Cerebellar nuclear complex (tissue), 1 donor: ENCODE measurements at places on chromosomes 4 and X.

GRCh38 chr4:75698963-75699228 lies 25.5 kb upstream of the USO1 start:
- no peak for DNase-seq

- DNase-seq: no peak
Measured at GRCh38 chr4:184818216-184818564, 7.6 kb downstream of the ACSL1 start.

DNA sequence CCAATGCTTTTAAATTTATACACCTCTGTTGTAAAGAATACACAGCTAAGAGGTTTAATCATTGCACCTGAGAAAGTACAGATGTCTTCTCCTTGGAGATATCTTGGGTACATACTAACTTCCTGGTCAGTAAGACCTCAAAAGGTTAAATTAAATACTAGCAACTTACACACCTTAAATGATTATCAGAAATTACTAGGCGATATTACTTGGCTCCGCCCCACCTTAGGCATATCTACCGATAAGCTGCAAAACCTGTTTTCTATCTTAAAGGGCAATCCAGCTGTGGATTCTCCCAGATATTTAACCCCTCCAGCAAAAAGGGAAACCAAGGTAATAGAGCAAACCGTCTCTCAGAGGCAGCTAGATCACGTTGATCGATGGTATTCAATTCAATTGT lies 819.4 kb downstream of the FAM133A start:
- no peak for DNase-seq

DNA sequence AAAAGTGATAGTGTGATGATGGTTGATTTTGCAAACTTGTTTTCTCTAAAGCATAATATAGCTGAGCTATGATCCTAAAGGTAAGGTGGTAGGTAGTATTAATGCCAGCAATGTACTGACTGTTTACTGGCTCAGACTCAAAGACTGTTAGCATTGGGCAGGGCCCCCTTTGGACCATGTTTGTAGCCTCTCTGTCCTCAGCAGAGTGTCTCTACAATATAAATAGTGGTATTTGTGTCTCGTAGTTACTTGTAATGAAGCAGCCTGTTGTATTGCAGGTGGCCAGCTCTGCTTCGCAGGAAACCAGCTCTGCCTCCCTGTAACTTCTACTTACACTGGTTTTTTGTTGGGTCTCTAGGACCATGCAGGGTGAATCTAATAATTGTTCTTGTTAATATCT lies 70.5 kb downstream of the ARHGAP10 start:
- DNase-seq: no peak

- no peak for DNase-seq
Measured at GRCh38 chrX:13666836-13667235, 13.9 kb downstream of the TCEANC start.

GRCh38 chr4:75698162-75698962 lies 25.2 kb upstream of the G3BP2 start:
- DNase-seq: no peak

GRCh38 chr4:123233136-123233768 lies 163.3 kb upstream of the SPRY1 start:
- DNase-seq: no peak

GRCh38 chrX:1483843-1484637 lies 31.3 kb upstream of the ASMTL start:
- no peak for DNase-seq

DNA sequence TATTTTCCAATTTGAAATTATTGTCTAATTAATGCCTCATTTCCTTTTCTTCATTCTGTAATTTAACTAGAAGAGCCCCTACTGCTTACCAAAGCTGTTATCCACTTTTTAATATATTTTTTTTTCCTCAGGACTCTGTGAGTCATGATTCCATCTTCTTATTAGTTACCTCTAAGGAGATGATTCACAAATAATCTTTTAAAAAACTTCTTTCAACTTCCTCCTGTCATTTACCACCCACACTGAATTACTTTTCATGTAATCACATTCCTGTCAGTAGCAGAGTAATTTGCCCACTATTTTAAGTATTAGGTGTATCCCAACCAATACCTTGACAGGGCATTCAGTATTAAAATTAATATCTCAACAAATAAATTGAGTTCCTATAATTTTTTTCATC lies 470.9 kb upstream of the ADGRL3 start:
- DNase-seq: no peak

DNA sequence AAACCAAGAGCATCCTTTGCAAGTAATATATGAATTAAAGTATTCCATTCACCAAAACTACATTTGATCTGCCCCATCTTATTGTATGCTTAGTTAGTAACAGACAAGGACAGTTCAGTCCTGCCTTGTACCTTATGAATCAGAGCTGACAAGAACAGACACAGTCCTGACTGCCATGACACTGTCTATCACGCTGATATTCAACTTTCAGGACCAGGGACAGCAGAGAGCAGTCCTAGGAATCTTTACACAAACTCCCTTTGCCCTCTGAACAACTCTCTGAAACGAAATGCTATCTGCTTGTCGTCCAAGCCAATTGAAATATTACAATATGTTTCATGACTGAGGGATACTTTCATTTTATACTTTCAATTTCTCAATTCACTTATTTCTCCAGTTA lies 268.6 kb upstream of the VCX start:
- DNase-seq: no peak

DNA sequence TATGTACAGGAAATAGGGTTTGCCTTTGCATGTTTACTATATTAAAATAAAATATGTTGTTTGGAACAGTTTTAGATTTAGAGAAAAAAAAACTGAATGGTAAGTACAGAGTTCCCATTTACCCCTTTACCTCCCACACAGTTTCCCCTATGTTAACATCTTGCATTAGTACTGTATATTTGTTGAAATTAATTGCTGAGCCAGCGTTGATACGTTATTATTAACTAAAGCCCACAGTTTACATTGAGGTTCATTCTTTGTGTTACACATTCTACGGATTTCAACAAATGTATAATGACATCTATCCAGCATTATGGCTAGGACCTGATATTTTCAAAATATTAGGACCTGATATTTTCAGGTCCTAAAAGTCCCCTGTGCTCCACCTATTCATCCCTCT lies 70.7 kb downstream of the PPP3CA start:
- DNase-seq: no peak

GRCh38 chr4:86496094-86497080 lies 97.7 kb upstream of the PTPN13 start:
- DNase-seq: no peak

- no peak for DNase-seq
Measured at GRCh38 chrX:39969819-39970504, 127.8 kb downstream of the BCOR start.

DNA sequence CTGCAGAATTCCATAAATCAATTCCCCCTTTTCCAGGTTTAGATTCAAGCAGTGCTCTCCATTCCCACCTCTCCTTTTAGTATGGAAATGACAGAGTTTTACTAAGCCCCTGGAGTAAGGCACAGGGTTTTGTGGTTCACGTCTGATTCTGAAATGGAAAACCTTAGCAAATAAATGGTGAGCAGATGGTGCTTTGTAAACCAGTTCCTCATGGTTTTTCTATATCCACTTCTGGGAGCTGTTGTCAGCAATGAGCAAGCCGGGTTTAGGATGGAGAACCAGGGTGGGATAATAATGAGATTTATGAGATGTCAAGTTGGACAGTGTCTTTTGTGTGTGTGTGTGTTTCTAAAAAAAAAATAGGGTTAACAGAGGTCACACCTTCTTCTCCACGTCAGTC lies 113.8 kb upstream of the RBPJ start:
- DNase-seq: no peak

- no peak for DNase-seq
Measured at GRCh38 chr4:31088600-31089230, 368.5 kb downstream of the PCDH7 start.

GRCh38 chrX:39293203-39293602 lies 491.9 kb downstream of the MID1IP1 start:
- DNase-seq: no peak

DNA sequence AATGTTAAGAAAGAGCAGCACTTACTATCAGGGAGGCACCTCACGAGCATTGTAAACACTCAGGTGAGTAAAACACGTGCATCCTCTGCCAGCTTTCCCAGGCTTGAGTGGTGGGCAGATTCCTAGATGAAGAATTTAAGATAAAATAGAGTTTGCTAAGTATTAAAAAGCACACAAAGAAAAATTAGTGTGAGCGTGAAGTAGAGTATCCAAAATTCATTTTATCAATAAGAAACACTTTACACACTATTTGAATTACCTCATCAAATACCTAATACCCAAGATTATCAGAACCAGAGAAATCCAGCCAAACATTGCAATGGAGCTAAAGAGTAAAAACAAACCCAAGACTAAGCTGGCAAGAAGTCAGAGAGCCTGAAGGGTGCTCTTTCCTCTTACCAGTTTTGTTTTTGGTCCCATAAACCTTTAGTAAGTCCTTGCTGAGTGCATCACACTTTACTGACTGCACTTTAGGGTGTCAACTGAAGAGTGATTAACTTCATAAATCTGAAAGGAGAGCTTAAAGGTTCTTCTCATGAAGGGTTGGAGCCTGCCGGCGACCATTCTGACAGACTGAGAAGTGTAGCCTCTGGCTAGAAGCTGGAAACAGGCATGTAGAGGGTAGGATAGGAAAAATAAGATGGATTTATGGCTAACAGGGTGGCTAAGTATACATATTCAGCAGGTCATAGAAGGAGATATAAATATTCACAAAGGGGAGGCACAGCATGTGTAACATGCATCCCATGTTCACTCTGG lies 151.1 kb downstream of the SLC7A11 start:
- DNase-seq: no peak

DNA sequence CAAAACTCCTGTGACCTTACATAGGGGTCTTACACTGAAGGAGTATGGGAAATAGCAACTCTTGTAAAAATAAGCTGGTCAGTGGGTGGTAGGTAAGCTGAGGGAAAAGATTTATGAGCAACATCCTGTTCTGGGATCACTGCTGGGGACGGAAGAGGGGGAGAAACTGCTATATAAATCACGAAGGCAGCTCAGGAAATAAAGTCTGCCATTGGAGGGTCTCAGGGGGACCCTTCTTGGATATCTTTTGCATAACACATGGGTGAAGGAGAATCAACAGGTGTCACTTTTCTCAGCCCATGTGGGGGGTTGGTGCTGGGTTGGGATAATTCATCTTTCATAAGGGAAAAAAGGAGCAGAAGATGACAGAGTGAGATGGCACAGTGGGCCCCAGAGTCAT lies 33.7 kb downstream of the AFF1 start:
- DNase-seq: no peak

DNA sequence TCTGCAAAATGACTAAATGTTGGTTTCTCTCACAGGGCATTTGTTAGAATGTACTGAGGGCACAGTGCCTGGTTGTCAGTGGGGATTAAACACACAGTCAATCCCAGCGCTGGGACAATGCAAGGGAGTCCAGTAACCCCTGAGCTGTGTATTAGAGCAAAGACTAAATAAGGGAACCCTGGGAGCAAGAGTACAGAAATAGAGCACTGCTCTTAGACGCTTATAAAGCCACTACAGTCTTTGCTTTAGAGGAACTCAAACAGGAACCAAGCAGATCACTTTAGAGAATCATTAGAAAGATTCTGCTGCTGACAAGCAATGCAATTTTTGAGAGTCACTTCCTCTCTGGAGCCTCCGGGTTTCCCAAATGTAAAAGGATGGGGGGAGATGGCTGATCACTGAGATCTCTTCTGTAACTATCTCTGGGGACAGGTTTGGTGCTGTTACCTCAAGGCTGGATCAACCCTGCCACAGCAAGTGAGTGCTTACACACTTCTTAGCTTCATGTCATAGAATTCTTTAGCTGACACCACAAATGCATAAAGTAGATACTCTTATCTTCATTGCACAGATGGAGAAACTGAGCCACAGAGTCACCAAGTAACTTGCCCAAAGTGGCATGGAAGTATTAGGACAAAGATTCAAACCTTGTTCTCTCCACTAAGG lies 137.8 kb upstream of the CPEB2 start:
- DNase-seq: no peak
